D341Med (cell line): ENCODE measurements at places on chromosomes 12 and 14.

- no peak for DNase-seq
Observed at GRCh38 chr14:59772233-59772632, 98.3 kb downstream of the RTN1 start.

DNA sequence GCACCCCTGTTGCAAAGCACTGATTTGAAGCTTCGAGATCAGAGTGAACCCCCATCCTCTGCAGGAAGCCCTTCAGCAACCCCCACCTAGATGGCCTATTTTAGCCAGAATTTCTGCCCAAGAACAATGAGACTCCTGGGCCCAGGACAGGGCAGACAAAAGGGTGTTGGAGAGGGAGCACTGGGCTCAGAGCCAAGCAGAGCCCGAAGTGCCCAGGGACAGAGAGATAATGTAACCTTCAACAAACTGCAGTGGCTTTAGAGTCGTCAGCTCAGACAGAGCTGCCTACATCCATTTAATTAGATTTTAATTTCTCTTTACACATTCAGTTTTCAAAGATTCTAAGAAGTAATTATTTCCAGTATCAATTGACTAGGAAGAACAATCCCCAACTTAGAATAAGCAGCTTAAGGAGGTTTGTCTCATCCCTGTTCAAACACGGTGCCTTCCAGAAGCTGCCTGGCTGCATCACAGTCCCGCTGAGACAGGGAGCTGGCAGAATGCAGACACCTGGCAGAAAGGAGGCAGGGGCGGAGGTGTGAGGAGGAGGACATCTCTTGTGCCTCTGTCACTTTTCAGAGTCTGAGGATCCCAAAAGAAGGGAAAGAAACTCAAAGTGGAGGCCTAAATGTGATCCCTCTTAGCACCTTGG lies 504.9 kb upstream of the CCDC196 start:
- DNase-seq = peak; percentile 63

GRCh38 chr14:102819747-102820330 lies 42.6 kb downstream of the TRAF3 start:
- peak; percentile 61 for DNase-seq

GRCh38 chr14:66473223-66473622 lies 12.9 kb upstream of the CCDC196 start:
- DNase-seq = no peak

GRCh38 chr14:89348722-89349121 lies 68.3 kb downstream of the FOXN3 start:
- DNase-seq = no peak

GRCh38 chr12:95528431-95528830 lies 22.8 kb downstream of the USP44 start:
- DNase-seq = no peak

DNA sequence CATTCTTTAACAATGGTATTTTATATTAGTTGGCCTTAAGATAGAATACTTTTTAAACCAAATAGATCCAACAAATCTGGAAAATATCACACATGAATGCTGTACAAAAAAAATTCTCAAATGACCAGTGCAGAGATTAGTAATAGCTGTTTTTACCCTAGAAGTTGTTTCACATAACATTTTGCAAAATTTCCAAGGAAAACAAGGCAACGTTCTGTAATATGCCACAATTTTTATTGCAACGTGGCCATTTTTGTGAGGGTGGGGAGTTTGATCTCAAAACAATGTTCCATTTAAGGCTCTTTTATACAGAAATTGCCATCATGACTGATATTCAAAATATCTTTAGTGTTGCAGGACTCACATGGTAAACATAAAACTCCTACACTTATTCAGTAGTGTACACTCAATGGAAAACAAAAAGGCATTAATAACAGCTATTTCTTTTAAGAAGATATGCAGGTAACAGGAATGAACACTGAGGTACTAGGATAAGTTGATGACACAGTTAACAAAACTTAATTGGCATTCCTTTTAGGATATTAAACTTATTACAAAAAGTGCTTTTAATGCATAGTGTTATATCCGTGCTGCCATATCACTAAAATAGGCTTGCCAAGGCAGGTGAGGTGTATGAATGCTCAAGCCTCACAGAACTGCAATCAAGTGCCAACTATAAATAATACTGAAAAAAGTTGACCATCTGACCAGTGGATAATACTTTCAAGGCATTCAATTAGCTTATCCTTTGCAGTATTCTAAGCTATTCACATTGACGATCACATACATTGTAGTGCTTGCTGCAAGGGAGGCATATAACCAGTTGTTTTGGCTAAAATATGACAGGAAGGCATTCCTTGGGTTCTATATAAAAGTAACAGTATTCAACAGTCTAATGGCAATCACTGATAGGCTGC lies 2.3 kb downstream of the CFL2 start:
- DNase-seq = no peak

GRCh38 chr12:16884056-16884455 lies 278.1 kb upstream of the LMO3 start:
- DNase-seq = no peak

DNA sequence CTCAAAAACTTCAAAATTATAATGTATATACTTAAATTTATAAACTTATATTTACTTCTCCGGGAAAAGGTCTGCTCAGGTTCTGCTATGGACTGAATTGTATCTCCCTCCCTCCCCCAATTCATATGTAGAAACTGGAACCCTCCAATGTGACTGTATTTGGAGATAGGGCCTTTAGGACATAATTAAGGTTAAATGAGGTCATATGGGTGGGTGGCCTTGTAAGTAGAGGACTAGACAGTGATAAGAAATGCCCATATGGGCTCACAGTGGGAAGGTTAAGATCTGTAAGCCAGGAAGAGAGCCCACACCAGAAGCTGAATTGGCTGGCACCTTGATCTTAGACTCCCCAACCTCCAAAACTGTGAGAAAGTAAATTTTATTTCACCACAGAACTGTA lies 84.5 kb downstream of the TAOK3 start:
- no peak for DNase-seq

DNA sequence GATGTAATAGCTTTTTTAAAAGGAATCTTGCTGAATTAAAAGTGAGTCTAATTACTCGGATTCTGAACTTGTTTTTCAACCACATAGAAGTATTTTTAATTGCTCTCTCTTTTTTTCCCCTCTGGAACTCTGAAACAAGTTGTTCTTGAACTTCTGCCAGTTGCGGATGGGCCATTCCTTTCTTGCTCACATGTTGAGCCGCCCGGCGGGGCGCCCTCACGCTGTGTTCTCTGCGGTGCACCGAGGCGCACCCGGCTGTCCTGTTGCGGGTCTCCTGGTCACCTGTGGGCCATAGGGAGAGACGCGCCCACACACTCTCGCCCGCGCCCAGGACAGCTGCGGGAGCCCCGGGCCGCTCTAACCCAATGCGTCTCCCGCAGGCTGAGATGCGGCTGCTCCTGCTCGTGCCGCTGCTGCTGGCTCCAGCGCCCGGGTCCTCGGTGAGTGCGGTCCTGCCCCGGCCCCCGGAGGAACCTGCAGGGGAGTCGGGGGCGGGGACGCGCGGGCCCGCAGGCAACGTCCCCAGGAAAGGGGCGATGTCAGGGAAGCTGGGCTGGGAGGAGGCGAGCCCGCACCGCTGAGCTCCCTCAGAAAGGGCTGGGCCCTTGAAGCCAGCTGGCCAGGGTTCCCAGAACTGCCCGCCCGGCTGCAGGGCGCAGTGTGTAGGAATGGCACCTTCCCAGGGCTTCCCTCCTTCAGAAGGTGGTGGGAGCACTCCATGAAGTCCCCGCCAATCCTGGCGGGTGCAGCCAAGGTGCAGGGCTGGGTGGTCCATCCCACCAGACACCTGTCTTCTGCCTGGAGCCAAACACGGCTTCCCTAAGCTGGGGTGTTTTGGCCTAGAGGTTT lies 2.3 kb downstream of the PAPLN start:
- no peak for DNase-seq

DNA sequence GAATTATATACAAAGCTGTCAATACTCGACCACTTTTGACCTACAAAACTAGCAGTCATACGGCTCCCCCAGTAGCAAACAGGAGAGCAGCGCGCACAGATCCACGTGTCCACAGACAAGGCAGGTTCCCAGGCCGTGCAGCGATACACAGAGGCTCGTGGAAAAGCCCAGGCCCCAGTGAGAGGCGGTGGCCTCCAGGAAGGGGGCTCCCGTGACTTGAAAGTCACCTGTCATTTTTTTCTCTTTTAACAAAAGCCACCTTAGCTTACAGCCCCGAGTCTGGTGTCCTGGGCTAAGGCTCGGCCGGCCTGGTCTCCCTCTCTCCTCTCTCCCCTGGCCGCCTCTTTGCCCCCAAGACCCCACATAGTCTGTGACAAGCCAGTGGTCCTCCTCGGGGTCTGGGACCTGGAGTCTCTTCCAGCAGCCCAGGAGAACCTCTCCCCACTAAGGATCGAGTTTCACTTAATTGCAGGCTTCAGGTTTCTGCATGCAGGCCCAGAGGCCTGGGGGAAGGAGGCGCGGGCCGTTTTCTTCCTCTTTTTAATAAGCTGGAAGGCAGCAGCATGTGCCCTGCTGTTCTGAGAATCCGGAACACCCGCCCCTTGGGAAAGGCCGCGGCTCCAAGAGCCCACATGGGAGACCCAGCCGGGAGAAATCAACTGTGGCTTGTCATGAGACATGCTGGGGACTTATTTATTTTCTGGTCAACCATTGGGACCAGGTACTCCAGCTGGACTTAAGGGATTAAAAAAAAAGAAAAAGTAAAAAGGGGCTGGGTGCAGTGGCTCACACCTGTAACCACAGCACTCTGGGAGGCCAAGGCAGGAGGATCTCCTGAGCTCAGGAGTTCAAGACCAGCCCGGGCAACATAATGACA lies 15.9 kb downstream of the NCOR2 start:
- DNase-seq = peak; percentile 75

DNA sequence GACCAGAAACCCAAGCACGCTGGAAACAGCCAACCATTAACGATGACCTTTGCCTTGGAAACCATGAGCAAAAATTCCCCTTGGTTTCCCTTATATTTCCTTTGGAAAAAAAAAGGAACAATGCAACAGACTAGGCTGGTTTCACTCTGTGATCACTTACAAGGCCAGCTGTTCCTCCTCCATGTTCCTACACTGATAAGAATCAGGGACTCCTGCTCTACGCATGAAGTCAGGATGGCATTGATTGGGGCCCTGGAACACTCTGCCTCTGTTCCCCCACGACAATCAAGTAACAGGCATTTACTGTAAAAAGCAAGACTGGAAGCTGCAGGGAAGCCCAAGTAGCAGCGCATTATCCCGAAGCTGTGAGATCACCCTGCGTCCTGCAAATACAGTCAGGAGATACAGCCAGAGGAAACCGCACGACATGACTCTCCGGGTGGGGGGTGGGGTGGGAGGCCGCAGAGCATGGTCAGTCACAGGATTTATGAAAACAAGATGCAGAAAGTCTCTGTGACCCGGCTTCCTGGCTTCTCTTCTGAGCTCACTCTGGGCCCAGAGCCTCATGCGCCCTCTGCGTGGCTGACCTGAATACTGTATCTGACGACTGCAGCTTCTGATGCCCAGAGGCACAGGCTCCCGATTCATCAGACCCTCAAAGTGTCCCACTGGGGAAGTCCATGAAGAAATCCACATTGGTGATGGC lies 31.1 kb downstream of the SSH1 start:
- no peak for DNase-seq

- no peak for DNase-seq
Observed at GRCh38 chr12:77965790-77966189, 135.1 kb downstream of the NAV3 start.

GRCh38 chr12:2332947-2333346 lies 280.2 kb downstream of the CACNA1C start:
- DNase-seq = no peak

- no peak for DNase-seq
Observed at GRCh38 chr14:74754157-74754556, 9.0 kb upstream of the YLPM1 start.

DNA sequence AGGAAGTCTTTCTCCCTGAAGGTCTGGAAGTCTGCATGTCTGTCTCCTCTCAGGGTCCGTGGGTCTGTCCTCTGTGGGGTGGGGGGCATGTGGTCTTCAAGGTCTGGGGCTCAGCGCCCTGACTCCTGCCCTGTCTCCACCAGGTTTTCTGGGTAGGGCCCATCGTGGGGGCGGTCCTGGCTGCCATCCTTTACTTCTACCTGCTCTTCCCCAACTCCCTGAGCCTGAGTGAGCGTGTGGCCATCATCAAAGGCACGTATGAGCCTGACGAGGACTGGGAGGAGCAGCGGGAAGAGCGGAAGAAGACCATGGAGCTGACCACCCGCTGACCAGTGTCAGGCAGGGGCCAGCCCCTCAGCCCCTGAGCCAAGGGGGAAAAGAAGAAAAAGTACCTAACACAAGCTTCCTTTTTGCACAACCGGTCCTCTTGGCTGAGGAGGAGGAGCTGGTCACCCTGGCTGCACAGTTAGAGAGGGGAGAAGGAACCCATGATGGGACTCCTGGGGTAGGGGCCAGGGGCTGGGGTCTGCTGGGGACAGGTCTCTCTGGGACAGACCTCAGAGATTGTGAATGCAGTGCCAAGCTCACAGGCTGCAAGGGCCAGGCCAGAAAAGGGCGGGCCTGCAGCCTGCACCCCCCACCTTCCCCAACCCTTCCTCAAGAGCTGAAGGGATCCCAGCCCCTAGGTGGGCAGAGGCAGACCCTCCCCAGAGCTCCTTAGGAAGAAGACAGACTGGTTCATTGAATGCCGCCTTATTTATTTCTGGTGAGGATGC lies 3.4 kb downstream of the AQP5 start:
- DNase-seq = no peak

GRCh38 chr12:112035219-112035785 lies 22.1 kb downstream of the ERP29 start:
- no peak for DNase-seq

- no peak for DNase-seq
Observed at GRCh38 chr14:98886982-98887381, 385.0 kb downstream of the BCL11B start.

GRCh38 chr12:26845984-26846383 lies 13.0 kb upstream of the ITPR2 start:
- no peak for DNase-seq

- DNase-seq = no peak
Observed at GRCh38 chr12:8947737-8948136, 1.7 kb downstream of the M6PR start.

DNA sequence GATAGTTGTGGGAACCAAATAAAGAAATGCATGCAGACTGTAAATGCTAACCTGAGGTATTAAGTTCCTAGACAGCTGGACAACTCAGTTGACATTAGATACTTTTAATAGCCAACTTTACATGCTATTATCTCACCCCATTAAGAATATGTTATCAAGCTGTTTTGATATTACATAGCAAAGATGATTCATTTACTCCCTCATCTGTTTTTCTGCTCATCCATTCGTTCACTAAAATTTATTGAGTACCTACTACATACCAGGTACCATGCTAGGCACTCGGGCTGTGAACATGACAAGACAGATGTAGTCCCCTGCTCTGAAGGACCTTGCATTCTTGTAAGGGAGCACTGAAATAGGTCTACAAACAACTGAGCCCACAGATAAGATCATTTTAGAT lies 192.4 kb downstream of the DACT1 start:
- DNase-seq = no peak

GRCh38 chr12:131723532-131723931 lies 12.6 kb downstream of the SFSWAP start:
- no peak for DNase-seq
